Skin of body (tissue), 3 donors: ENCODE measurements at places on chromosomes 12 and 14. TPM values are rescaled to one million over a fixed set of nuclear protein-coding genes. Genes with fewer than 3 reads are reported as not detected.

GRCh38 chr12:29204521-29204920 is 55.4 kb downstream of the FAR2 start:
- no peak for DNase-seq

- no peak for DNase-seq
Measured at GRCh38 chr12:121647-122046, 55.1 kb downstream of the IQSEC3 start.

DNA sequence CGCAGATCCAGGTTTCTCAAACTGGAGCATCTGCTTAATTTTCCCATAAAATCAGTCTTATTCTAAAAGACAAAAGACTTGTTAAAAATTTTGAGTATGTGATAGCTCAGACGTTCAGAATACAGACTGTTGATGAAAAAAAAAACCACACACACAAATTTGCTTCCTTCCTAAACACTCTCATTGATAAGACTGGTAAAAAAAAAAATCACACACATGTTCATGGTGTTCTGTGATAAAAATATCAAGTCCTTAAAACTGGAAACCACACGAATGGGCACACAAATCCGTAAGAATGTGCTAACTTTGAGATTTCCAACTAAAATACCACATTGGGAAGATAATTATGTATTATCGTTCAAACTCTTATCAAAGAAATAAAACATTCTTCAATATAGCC is 6.7 kb upstream of the ARID4A start:
- DNase-seq: no peak

DNA sequence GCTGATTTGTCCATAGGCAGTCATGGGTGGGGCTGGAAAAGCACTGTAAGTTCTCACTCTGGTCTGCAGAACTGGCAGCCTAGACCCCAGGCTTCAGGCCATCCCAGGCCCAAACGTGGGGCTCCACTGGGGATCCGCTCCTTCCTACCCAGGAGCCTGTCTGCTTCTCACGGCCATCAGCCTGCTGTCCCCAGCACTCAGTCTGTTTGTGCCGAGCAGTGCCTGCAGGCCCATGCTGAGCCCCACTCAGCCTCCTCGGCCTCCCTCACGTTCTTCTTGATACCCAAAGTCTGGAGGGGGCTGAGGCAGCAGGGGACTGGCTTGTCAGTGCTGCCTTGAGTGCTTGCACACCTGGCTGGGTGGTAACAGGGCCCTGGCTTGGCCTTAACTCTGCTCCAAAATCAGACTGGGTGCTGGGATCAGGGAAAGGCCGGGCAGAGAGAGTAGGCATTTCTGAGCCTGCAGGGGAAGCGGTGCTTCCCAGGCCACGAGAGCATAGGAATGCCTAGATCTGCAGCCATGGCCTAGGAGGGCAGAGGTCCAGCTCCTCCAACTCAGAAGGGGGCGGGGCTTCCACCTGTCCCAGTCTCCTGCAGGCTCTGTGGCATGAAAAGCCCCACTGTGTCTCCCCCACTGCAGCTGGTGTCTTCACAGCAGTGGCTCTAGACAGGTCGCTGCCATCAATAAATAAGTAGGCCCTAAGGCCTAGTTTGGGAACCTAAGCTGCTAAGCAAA is 772.4 kb upstream of the FBXO33 start:
- no peak for DNase-seq

DNA sequence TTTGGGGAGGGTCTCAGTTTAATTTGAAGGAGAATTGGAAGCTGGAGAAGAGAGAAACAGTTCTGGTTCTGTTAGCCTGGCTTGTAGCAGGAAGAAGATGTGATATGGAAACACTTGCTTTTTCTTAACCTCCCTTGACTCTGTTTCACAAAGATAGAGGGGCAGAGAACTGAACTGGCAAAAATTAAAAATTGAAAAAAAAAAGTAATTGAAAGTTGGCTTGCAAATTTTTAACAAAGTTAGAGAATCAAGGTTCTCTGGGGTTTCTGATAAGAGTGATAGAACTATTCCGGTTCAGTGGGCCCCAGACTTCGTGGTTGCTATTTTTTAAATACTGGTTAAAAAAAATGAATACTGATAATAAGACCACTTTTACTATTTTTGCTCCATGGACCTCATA is 2.8 kb downstream of the CRADD start:
- no peak for DNase-seq

GRCh38 chr14:22084393-22085281 is 411.0 kb upstream of the OR4E1 start:
- no peak for DNase-seq

- no peak for DNase-seq
Measured at GRCh38 chr12:57842342-57843294, 3.9 kb downstream of the CTDSP2 start.

DNA sequence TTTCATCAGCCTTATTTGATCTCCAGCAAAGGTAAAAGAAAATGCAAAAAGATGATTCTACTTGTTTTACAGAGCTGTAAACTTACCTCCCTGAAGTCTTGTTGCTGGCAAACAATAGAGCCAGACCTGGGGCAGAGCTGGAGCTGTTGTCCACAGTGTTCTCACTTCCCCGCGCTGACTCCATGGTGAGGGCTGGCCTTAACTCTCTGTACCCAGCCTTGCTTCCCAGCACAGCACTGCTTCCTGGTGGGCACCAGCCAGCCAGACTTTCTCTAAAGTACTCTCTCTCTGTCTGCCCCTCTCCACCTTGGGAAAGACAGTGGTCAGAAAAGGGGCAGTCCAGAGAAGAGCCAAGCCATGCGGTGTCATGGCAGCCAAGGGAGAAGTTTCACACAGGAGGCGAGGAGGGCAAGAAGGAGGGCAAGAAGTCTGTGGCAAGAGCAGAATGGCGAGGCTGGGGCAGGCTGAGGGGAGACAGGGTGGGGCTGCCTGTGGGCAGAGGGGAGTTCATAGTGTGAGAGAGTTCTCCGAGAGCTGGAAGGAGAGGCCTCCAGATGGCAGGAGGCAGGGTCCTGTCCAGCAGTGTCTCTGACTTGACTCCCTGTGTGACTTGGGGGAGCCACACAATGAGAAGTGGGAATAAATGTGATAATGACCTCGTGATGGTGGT is 9.3 kb downstream of the EVL start:
- DNase-seq: no peak

DNA sequence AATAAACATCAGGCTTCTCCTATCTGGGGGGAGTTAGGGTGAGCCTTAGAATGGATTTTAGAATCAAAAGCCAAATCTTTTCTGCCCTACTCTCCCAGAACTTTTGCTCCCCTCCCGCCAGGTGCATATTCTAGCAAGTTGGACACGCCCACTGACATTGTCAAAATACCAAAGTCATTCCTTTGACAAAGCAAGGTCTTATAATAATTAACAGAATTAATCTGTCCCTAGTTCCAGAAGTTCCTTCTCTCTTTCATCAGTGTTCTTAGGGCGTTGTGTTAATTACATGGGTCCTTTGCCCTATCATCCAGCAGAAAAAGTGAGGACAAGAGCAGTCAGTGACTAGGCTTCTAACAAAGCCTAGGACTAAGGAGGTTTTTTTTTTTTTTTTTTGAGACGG is 2.4 kb downstream of the PRR13 start:
- DNase-seq: no peak

DNA sequence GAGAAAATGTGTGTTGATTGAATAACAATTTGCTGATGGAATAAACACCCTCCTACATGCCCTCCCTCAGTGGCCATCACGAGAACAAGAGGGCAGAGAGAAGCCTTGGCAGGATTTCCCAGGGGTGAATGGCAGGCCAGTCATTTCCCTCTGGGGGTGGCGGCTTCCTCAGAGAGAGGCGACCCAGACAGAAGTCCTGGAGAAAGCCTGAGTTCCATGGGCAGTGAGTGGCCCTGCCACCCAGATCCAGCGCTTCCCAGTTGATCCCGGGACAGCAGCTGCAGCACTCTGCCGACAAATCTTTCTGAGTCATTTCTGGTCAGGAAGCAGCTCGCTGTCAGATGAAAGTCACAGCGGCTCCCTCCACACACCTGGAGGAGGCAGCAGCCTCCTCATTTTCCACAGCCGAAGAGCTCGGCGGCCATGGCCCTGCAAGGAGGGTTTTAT is 123.0 kb downstream of the SCARB1 start:
- DNase-seq: no peak

DNA sequence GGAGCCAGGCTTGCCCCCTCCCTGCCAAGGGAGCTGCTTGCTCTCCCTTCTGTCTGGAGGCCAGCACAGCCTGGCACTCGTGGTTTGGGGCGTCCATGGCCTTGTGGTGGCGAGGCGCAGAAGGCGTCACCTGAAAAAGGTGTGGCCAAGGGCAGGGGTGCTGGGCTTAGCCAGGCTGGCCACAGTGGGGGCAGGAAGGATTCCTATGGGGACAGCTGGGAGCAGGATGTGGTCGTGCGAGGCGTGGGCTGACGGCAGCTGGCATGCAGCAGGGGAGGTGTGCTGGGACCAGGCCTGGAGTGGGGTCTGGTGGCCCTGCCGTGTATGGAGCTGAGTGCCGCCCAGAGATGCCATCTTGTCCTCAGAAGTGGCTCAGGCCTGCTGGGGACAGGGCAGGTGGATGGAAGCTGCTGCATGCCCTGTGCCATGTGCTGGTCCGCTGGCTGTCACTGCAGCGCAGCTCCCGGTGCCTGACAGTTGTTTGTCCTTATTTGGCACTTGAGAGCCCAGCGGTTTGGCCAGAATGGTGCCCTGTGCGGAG is 30.0 kb downstream of the SH2B3 start:
- no peak for DNase-seq

DNA sequence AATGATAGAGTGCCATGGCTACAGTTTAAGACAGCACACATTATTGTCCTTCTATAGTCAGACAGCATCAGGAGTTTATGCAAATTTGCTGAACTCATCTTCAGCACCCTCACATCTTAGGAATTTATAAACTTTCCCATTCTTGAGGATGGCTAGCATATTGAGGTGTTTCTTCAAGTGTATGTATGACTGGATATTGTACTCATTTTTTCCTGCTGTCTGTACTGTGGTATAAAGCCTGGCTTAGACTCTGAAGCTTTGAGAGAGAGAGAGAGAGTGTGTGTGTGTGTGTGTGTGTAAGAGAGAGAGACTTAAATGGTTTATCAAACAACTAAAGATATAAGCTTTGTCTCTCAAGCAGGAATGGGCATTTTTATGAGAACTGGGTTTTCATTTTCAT is 161.6 kb downstream of the PIK3C2G start:
- DNase-seq: no peak

- no peak for DNase-seq
Measured at GRCh38 chr12:76945867-76946266, 67.0 kb upstream of the CSRP2 start.

DNA sequence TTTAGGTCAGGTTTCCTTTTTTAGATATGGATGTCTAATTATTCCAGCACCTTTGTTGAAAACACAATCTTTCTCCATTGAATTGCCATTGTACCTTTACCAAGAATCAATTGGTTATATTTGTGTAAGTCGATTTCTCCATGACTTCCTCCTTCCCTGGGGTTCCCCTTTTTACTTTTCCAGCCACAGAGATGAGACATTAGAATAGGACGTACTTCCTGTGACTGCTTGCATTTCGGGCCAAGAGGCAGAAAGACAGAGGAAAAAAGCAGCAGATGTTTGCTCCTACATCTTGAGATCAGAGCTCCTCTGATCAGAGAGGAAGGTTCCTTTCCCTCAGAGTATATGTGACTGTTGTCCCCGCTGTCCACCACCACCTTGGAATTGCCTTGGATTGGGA is 453.7 kb upstream of the RGS6 start:
- DNase-seq: no peak

DNA sequence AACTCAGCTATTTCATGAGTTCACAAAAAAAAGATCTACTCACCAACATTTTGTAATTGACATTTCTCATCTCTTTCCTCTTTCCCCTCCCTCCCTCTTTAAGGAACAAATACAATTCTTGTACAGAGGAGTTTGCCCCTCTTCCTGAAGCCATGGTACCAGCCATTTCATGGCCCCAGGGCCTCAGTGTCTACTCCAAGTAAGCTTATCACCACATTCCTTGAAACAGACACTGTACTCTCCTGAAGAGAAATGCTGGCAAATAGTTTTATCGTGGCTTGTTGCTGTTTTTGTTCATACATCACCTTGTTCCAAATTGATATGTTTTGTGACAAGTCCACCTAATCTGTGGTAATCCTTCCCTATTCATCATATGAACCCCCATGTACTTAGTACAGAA is 29.7 kb upstream of the IGF1 start:
- no peak for DNase-seq

DNA sequence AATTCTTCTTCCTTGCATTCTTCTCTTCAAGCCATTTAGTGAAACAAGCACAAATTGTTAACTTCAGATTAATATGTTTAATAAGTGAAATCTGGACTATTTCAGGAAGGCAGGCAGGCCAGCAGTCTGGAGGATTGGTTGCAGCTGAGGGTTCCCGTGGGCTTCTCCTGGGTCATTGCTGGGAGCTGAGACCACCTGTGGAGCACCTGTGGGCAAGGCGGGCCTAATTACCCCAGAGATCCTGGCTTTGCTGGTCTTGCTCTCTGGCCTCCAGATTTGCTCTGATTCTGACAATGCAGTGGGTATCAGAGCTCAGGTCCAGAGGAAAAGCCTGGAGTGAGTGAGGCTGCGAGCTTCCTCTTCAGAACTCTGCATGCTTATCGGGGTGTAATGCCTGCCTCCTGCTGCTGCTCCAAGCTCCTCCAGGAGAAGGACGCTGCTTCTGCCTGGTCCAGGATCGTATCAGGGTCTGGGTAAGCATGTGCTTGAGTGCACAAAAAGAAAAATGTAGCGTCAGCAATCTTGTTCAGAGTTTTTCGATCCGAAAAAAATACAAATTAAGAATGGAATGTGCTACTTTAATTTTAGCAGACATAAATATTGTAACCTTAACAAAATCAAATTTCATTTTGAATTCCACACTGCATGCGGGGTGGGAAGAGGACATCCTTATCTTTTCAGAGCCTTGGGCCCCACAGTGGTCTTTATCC is 93.8 kb downstream of the TMEM30B start:
- no peak for DNase-seq

GRCh38 chr12:52494100-52494499 is 1.0 kb upstream of the KRT6A start:
- DNase-seq: no peak

DNA sequence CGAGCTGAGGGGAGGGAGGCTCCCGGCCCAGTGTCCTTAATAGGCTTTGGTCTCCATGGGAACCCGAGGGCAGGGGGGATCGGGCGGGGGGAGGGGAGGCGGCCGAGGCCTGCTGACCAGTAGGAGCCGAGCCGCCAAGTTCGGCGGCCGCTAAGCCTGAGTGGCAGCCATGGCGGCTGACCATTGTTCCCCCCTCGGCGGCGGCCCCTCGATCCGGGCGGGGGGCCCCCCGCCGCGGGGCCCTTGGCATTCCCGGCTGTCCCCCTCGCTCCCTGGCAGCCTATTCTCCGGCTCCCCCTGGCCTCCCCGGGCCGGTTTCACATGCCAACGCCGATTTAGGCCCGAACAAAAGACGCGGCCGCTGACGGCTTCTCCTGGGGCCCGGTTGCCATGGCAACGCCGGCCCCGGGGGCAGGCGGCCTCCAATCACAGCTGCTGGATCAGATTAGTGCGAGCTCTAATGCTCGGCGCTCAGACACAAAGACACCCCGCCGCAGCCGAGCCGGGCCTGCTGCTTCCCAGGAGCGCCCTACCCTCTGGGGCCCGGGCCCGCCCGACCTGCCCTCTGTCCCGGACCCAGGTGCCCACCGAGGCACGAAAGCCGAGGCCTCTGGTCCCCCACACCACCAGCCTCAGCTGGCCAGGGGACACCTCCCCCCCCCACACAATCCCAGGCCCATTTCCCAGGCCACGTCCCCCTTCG is 7.3 kb downstream of the MSI1 start:
- peak; percentile 57 for DNase-seq

Gene CLEC12A
- total RNA-seq: 7.2 TPM

Gene LUM
- total RNA-seq: 934 TPM

Gene TMEM30B
- total RNA-seq: 10.4 TPM
